ENCODE measurements at places on chromosomes 2 and 18.

DNA sequence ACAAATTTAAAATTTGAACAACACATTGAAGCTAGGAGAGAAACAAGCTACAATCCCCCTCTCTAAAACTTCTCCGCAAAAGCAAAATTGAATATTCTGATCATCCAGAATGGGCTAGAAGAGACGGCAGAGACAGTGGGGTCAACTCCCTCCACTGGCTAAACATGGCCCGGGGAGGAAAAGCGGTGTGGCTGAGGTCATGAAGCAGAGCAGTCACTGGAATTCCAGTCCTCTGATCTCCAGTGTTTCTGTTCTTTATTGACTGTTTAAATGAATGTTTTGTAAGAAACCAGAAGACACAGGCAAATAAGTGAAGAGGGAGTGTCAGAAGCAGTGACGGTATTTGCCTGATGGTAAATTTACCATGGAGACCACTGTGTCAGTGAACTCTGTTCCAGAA is 116.2 kb downstream of the GAREM1 start:
- DNase-seq: no peak

- DNase-seq: no peak
These were observed 136.5 kb upstream of the SOX11 start for GRCh38 chr2:5555636-5556035.

GRCh38 chr2:30185178-30185577 is 38.4 kb downstream of the YPEL5 start:
- no peak for DNase-seq

GRCh38 chr2:118089139-118089800 is 999 bp downstream of the INSIG2 start:
- no peak for DNase-seq

- no peak for DNase-seq
These were observed 199.3 kb upstream of the MYT1L start for GRCh38 chr2:2530334-2530733.
